ENCODE measurements at places on chromosomes 4 and X.

DNA sequence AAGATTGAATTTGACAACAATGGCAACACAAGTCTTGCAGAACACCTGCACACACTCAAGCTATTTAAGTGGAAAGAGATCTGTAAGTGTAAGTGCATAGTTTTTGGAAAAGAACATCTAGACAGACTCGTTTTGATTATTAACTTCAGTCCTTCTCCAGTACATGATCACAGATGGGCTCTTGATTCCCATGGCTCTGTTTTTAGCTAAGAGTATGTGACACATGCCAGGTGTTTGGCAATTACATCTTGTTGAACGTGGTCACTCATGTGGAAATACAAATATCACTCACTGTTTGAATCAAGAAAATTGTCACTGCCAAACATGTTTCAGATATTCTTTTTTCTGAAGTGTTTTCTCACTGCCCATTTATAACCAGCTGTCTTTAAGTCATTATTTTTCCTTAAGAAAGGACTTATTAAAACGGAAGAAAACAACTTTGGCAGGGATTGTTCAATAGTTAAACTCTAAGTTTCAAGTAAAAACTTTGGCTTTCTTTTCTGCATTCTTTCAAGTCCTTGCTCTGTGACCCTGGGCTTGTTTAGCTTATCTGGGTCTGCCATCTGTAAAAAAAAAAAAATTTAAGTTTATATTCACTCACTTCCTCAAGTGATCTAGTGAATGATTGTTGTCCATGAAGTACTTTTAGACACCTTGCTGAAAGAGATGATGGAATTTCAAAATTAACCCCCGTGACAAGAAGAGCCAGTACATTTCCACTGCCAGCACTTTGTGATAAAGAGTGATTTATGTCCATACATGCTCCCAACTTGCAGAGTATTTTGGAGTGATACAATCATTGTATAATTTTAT is 125.4 kb downstream of the ATXN3L start:
- no peak for DNase-seq

DNA sequence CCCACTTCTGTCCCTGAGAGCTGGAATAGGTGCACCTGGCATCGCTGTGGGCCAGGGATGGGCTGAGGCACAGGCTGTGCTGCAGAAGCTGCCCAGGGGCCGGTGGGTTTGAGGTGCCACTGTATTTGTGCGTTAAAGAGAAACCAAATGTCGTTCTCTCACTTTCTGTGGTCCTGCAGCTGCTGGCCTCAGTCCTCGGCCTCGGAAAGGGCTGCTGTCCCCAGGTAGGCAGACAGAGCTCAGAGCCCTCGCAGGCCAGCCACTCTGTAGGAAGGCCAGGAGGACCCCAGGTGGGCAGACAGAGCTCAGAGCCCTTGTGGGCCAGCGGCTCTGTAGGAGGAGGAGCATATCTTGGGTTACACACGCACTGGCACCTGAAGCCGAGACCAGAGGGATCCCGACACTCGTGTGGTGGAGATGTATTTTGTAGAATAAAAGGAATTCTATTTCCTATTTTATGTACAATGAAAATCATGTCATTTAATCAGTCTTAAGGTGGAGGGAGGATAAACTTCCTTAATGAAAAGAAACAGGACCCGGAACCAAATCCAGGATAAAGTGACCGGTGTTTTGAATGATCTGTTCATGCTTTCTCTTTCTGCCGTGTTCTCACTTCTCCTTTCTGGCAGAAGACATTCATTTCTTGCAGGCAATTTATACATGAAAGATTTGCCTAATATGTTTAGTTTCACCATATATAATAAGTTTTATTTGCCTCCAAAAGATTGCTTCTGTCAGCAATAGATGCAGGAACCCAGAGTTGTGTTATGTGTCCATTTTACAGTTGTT is 54.4 kb upstream of the HGFAC start:
- no peak for DNase-seq

DNA sequence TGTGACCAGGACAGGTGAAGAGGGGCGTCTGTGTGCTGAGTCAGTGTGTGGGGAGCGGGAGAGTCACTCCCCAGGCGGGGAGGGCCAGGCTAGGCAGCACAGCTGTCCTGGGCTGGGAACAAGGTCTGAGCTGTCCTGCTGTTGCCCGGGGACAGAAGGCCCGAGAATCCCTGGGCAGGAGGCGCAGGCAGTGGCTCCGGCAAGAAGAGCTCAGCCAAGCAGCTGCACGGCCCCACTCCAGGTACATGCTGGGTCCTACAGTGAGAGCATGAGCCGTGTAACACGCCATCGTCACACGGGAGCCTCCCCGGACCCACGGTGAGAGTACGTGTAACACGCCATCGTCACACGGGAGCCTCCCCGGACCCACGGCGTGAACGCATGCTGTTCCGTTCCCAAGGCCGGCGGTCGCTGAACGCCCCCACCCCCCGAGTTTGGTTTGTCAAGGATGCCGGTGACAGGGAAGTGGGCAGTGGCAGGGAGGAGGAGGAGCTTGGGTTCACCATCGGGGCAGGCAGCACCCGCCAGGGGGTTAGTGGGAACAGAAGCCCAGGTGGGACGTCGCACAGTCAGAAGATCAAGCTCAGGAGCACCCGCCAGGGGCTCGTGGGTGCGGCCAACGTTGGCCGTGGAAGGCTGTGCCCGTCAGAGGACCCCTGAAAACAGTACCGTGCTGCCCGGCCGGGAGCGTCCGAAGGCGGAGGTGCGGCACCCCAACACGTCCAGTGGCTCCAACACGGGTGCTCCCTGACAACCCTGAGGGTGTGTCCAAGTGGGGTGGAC is 15.6 kb downstream of the PPP2R3B start:
- DNase-seq: no peak

DNA sequence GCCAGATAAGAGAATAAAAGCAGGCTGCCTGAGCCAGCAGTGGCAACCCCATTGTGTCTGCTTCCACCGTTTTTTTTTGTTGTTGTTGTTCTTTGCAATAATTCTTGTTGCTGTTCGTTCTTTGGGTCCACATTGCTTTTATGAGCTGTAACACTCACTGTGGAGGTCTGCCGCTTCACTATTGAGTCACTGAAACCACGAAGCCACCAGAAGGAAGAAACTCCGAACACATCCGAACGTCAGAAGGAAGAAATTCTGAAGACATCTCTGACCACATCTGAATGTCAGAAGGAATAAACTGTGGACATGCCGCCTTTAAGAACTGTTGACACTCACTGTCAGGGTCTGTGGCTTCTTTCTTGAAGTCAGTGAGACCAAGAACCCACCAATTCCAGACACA is 110.5 kb downstream of the PCDH18 start:
- no peak for DNase-seq

GRCh38 chr4:71978210-71978835 is 53.5 kb upstream of the NPFFR2 start:
- no peak for DNase-seq

DNA sequence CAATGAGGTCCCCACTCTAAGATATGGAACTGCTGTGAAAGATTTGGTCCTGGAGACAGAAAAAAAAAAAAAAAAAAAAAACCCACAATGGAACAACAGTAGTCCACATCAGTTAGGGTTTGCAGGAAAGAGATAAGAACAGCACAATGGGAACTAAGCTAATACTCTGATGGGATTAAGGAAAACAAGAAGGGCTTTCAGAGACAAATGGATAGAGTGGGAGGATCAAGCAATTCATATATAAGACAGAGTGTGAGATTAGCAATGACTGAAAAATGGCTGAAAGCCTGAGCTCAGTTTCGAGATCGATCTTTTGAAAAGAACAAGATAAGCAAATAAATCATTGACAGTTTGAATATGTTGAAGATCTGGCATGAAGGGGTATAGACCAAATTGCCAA is 188.4 kb upstream of the TRPC5 start:
- DNase-seq: no peak
